ENCODE measurements at places on chromosomes 12 and 14.
A peak's percentile ranks its signal among the peaks of the same experiment; 100 is the strongest.

DNA sequence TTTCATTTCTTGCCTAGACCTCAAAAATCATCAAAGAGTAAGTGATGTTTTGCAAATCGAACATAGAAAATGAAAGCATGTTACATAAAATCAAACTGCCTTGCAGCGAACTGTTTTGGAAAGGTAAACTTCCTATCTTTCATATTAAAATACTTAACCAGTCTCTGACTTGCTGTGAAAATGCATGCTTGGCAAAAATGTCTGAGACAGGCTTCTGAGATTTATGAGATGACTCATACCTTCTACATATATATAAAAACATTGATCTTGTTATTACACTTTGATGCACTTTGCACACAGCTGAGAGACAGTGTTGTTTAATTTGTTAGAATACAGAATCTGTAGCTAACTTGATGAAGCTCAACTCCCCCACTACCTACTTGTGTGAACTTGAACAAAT is 179.1 kb downstream of the KITLG start:
- peak; percentile 27 for DNase-seq

GRCh38 chr14:104093366-104094055 is 8.0 kb downstream of the ASPG start:
- DNase-seq, result no peak

DNA sequence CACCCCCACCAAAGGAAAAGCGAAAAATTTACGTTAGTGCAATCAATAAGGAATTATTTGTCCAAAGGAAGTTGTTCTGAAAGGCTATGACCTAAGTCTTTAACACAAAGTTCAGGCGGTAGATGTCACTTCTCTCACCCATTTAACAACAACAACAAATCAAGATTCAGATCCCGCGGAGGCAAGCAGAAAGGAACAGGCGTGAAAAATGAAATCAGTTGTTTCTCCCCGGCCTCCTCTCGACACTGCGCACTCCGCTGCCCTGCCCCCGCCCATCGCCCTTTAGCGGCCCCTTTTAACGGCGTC is 1.4 kb downstream of the DENND5B start:
- DNase-seq, result no peak

GRCh38 chr14:102370305-102370809 is 7.6 kb downstream of the TECPR2 start:
- DNase-seq, result no peak

DNA sequence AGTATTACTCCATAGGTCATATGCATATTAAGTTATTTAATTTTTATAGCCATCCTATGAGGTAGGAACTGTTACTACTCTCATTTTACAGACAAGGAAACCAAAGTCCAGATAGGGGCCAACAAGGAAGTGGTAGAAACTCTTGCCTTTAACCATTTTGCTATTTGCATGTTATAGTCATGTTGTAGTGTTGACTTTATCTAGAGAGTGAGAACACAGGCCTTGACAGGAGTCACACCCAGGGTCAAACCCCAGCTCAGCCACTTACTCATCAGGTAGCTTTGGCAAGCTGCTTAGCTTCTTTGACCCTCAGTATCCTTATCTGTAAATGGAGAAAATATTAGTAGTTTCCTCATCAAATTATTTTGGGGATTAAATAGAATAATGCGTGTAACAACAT is 156.2 kb downstream of the CAND1 start:
- DNase-seq, result no peak

DNA sequence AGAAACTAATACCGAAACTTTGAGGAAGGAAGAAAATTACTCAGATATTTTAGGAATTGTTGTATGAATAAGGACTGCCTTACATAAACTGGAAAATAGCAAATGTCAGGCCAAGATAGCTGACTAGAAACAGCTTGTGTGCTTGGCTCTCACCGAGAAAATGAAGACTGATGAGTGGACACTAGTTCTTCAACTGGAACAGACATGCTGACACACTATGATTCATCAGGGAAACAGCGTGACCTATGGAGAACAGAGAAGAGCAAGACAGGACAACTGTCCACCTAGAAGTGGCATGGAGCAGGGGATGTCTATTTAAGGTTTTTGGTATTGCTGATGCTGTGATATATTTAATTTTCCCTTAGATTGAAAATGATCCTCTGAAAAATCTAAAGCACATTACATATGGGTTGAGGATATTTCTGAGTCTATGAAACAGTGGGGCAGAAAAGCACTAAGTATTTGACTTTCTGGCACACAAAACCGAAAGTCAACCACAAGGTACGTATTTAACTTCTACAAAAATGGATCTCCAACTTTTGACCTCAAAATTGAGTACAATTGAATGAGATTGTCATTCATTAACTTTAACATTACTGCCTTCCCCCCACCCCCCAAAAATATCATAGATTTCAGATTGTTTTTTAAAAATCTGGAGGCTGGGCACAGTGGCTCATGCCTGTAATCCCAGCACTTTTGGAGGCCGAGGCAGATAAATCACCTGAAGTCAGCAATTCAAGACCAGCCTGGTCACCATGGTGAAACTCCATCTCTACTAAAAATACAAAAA is 863.2 kb downstream of the LRFN5 start:
- no peak for DNase-seq

GRCh38 chr14:93089521-93090269 is 26.0 kb downstream of the ITPK1 start:
- DNase-seq, result no peak

GRCh38 chr14:59870277-59871165 is at the start of gene RTN1:
RTN1 (minus strand) TSS chr14:59870776; CDS start chr14:59870630, 146 bp downstream.
- DNase-seq, result no peak

DNA sequence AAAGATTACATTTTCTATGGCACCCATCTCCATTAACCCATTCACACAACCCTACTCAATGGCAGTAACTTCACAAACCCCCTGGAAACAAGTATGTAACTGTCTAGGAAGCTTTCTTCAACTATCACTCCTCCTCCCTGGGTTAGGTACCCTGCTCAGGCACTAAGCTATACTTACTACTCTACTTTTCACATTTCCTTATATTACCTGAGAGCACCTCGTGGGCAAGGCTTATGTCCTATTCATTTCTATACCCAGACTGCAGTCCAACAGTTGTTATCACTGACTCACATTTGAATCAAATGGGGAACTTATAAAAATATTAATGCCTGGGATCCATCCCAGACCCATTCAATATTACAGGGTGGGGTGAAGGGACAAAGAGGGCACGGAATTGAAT is 4.6 kb downstream of the PAWR start:
- DNase-seq, result no peak

- DNase-seq, result no peak
Observed at GRCh38 chr12:9363145-9363544, 154.9 kb upstream of the PZP start.

DNA sequence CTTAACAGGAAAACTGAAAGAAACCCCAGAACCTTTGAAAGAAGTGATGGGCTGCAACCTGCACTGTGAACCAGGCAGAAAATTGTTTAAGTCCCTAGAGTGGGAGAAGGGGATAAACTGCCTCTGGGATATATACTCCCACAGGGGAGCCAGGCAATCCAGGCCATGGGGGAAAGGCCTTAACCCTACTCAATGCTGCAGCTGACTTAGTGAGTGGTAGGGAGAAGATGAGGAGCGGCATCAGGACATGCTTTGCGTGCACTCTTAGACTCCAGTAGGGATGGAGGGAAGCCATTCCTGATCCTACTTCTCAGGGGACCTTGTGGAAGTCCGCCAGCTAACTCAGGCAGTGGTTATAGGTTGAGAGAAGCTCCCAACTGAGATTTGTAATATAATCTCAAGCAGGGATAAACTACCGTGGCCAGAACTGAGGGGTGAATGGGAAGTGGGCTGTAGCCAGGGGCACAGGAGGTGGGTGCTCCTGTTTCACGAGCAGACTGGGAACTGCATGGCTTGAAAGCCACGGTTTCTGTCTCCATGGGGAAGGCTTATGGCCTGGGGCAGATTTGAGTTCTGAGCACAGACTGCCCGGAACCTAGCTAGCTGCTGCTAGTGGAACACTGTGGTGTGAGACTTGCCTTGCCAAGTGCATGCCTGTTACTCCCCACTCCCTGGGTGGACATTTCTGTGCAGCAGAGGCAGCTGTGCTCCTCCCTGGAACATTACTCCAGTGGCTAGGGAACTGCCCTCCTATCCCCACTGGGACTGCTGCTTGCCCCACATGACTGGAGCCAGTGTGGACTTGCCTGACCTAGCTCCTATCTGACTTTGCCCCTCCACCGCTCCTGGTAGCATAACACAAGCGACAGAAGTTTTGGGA is 119.2 kb upstream of the SCAF11 start:
- DNase-seq, result no peak

GRCh38 chr14:101927859-101928258 is 36.5 kb upstream of the DYNC1H1 start:
- peak; percentile 32 for DNase-seq

- DNase-seq, result no peak
Observed at GRCh38 chr14:39912192-39913100, 480.2 kb upstream of the FBXO33 start.

DNA sequence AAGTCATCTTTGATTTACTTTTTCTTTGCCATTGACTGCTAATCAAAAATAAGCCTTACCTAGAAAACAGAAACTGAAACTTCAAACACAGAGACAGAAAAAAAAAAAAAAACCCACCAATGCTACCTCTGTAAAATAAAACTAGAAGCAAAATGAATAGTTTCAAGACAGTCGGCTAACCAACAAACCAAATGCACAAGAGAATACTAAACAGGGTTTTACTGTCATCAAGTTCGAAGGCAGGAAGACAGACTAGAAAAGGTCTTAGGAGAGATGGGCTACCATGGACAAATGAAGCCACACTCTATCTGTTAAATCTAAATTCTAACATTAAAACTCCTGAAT is 59.5 kb downstream of the SEL1L start:
- DNase-seq, result no peak

- no peak for DNase-seq
Observed at GRCh38 chr12:12722435-12723148, 5.4 kb downstream of the CDKN1B start.

DNA sequence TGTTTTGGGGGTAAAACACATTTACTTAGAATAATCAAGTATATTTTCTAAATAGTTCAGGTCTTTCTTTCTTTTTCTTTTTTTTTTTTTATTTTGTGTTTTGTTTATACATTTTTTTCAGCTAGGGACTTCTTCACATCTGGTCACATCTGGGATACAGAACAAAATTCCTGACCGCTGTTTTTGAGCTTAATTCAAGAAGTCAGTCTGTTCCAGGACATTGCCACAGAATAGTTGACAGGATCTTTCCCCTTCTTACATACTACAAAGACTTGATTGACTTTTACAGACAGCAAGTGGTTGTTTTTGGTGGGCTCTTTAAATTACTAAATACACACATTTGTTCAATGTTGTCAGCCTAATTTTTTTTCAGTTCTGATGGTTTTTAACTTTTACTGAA is 41.8 kb upstream of the DCN start:
- DNase-seq, result no peak

DNA sequence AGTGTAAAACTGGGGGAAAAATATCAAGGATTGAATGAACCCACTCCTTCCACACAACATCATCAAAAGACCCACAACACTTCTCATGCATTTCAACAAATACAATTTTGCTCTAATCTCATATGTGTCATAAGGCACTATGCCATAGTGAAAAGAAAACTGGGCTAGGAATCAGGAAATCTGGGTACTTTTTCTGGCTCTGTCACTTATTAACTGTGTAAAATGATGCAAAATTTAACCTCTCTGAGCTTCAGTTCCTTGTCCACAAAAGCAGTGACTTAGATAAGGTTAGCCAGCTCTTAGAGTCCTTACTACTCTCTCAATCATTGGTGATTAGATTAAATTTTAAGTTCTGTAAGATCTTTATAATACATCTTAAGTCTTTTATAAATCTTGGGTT is 250.5 kb upstream of the SOX5 start:
- DNase-seq, result no peak

- no peak for DNase-seq
Observed at GRCh38 chr12:93403988-93404803, 26.5 kb downstream of the NUDT4 start.

All from astrocyte of the cerebellum (primary cell).